NCI-H748 treated with DMSO at 0.1 percent for 48 hours (cell line): ENCODE measurements at places on chromosomes 4 and X.

DNA sequence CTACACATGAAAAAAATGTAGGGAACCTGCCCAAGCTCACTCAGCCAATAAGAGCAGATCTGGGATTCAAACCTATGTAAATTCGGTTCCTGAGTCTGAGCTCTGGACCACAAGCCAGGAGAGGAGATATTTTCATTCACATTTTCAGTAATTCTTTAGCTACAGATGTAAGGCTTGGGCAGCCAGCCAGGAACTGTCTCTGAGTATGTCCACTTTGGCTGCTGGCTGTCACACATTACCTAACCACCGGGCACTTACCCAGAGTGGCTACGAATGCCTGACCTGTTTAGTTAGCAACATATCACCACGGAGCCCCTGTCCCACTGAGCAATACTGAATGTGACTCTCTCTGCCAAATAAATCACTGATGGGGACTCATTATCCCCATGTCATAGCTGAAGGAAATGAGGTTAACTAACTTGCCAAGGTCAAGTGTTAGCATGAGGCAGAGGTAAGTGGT lies 15.3 kb downstream of the USP46 start:
- DNase-seq = no peak

- no peak for DNase-seq
Observed at GRCh38 chr4:105596684-105597083, 44.3 kb downstream of the ARHGEF38 start.

DNA sequence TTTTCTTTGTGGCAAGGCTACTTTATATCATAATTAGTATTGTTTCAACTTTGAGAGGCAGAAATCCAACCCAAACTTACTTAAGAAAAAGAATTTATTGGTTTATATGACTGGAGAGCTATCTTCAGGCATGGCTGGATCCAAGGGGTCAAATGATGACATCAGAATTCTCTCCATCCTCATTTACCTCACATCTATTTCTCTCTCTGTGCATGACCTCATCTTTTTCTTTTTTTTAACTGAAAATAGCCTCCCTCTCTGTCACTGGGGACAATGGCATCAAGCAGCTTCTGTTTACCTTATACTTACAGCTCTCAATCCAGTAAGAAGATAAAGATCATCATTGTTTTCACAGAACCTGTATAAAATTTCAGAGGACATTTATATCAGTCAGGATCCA lies 12.0 kb upstream of the EXOC1L start:
- DNase-seq = no peak

DNA sequence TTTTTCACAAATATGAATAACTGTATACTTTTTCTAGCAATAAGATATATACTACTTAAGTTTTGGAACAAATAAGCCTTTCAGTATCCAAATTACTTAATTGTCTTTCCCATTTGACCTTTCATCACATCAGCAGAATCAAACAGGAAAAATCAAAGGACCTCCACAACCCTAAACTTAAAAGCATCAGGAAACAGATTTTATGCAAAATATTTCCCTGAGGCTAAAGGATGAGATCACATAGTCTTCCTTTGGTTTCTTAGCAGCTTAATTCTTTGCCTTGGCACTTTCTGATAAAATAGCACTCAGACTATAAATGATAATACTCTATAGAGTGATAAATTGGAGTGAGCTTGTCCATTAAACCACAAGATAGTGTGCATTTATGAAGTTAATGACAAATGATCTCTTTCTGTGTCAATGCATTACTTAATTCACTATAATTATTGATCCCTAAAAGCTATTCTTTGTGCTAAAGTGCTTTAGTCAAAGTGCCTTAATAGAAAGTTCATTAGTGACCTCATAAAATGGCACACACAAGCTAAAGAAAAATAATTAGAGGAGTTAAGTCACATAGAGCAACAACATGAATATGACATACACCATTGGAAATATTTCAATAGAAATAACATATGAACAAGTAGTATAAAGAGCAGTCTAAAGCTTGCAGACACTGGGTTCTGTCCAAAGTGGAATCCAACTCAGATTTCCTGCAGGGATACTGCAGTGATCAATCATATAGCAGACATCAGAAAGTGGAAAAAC lies 15.7 kb upstream of the NDST3 start:
- DNase-seq = no peak

DNA sequence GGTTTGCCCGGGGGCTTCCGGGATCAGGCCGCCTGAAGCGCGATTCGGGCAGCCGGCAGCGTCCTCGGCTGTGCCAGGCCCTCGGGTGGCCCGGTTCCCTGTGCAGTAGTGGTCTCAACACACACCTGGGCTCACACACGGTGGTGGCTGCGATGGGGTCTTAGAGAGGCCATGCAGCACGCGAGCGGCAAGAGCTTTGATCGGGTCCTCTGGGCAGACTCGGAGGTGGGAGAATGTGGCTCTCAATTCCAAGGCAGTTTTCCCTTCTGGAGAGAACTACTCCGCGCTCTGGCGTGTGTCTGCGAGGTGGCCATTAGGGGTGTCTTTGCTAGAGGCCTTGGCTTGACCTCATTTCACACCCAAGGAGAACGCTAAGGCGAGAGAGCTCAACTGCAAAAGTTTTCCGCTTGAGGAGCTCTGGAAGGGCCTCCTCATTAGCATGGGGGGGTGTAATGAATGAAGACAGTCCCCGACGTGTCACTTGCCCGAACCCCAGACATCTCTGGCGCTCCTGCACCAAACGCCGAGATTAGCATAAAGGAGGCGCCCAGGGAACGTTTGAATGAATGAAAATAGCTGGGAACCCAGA lies 771 bp upstream of the RBPJ start:
- DNase-seq = no peak

GRCh38 chrX:1389181-1389992 lies 2.5 kb downstream of the SLC25A6 start:
- DNase-seq = no peak

- no peak for DNase-seq
Observed at GRCh38 chrX:132266583-132267355, 47.5 kb upstream of the RAP2C start.

DNA sequence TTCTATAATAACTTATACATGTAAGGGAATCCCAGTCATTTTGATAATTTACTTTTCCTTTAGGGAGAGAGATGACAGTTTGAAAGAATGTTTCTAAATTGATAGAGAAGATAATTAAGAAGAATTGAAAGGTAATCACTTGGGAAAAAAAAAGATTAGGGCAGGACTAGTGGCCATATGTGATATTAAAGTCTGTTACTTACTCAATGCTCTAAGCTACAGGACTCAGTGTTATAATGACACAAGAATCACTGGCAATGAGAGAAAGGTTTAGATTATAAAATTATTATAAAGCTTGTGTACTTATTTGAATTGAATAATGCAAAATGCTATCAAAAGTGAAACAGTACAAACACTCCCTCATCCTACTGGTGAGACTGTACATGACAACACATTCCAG lies 265.3 kb downstream of the BANK1 start:
- DNase-seq = no peak

GRCh38 chr4:186240848-186241491 lies 13.7 kb downstream of the KLKB1 start:
- DNase-seq = peak; percentile 5

GRCh38 chrX:14916017-14916674 lies 42.9 kb downstream of the MOSPD2 start:
- no peak for DNase-seq

DNA sequence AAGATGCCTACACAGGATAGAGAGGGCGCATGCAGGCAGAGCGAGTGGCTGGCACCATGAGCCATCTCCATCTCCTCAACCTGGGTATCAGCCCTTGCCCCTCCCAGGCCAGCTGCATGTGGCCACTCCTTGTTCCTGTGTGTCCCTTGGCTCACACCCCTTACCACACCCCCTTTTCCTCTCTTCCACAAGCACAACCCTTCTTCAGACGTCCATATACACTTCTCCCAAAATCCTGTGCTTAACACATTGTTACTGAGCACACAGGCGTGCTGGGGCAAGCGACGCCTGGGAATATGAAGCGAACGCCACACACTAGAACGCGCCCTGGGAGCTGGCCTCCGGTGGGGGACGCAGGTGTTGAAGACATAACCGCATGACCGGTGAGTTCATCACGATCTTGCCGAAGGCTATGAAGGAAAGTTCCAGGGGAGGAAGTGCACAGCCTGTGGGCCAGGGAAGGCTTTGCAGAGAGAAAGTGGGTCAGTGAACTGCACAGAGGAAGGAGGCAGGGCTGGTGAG lies 19.1 kb upstream of the KIAA0232 start:
- DNase-seq = no peak

DNA sequence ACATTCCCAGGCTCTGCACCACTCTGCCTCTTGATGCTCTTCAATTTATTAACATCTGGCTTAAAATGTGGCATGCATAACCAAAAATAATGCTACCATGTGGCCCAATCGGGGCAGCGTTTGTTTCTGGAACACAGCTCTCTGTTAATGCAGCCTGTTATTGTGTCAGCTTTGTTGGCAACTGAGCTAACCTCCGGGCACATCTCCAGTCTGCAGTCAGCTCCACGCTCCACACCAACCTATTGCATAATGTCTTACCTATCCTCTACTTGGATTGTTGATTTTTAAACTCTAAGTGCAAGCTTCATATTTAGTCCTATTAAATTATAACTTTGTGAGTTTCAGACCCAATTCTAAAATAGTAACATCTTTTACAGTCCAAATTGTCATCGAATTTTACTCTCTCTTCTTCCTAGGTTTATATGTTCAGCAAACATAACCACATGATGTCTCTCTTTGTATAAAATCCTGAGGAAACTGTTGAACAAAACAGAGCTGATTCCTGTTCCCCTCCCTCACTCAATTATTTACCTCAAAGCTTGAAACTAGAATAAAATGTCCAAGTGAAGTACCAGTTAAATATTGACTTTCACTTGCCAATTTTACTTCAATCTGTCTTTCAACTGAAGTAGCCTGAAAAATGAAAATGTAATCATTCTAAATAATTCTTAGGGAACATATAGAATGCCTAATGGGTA lies 92.2 kb upstream of the RAPGEF2 start:
- peak; percentile 91 for DNase-seq

- no peak for DNase-seq
Observed at GRCh38 chr4:3802571-3803474, 36.6 kb downstream of the ADRA2C start.

DNA sequence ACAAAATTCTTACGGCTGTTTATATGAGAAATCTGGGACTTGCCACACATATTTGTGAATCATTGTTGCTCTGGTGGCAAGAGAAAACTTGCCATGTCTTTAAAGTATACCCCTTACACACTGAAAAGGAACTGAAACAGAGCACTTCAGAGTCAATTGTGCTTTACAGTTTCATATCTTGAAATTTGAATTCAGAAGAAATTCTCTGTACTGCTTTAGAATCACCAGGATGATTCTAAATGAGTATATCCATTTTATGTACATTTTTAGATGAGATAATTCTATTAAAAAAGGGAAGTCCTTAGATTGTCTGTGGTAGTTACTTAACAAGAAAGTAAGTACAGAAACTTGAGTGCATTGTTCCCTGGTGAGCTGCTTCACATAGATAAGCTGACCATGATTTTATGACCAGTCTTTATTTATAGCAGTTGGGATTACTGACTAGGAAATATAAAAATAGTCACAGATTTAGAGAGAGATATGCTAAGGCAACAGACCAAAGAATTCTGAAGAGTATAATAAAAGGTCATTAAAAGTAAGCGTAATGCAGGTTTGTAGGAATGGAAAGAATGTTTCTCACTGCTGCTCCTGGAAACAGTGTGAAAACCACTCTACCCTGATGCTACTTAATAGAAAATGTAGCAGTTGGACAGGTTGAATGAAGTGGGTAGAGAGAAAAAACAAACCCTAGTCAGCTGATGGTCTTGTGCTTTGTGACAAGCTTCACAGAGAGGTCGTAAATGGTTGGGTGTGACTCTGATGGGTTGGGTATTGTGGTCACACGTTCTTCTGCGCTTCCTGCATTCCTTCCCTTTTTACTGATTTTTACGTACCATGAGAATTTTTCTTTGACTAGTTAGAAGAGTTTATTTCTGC lies 41.0 kb downstream of the FNIP2 start:
- DNase-seq = peak; percentile 21

GRCh38 chrX:14554131-14554715 lies 24.9 kb downstream of the GLRA2 start:
- DNase-seq = no peak

DNA sequence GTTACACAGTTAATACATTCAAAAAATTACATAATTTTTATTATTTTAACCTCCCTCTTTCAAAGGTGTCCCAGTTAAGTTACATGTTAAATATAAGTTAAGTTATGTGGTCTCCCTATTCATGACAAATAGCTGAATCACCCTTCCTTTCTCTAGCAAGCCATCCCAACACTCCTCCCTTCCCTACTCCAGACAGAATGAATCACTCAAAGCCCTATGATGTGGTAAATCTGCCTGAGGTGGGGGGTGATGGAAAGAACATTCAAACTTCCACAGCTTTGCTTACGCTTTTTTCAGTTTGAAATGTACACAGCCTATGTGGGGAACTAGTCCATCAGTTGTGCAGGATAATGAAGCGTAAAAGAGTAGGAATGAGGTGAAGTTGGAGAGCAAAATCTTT lies 90.2 kb downstream of the CXCL13 start:
- no peak for DNase-seq

GRCh38 chr4:98601708-98602107 lies 56.7 kb downstream of the TSPAN5 start:
- DNase-seq = no peak

- DNase-seq = no peak
Observed at GRCh38 chr4:157722146-157722545, 450.7 kb downstream of the GASK1B start.

DNA sequence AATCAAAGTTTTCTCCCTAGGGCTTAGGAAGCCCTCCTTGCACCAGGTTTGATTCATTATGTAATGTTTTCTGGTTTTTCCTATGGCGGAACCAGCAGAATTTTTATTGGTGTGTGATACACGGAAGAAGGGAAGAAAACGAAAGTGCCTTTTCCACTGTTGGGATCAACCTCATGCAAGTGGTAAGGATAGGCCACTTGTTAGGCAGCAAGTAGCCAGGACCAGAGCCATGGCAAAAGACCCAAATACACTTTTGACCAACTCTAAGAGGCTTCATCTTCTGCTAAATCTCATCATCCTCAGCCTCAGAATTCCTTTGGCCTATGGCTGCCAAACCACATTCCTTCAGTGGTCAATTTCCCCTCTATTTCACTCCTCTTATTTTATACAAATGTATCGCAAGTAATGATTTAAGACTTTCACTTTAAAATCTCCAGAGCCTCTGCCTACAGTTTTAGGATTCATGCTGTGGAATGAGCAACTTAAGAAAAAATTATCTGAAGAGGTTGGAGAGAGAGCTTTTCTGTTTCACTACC lies 21.2 kb downstream of the PPAT start:
- DNase-seq = no peak

DNA sequence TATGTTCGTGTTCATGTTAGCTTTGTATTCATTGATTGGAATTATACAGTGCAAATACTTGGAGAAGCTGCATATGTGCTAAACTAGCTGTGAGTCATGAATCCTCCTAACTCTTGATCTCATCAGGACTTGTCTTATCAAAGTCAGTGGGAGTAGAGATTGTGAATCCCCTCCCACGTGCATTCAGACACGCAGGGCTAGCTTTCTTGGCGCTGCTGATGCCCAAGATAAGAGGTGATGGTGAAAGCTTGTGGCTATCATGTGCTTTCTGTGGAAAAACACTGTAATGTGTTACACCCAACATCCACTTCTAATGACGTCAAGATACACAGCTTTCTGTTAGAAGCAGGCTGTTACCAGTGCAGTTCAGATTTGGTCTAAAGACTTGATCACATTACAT lies 348.7 kb upstream of the HAND2 start:
- no peak for DNase-seq
